ENCODE measurements at places on chromosomes 1 and 21. TPM values are rescaled to one million over a fixed set of nuclear protein-coding genes. Genes with fewer than 3 reads are reported as not detected.
A peak's percentile ranks its signal among the peaks of the same experiment; 100 is the strongest.

GRCh38 chr1:225526878-225527277 is 99.0 kb upstream of the LBR start:
- H3K27me3 ChIP-seq, result no peaks in the 10 kb centered on the region
- no peaks in the 10 kb centered on the region for H3K36me3 ChIP-seq
- no peak overlapping the region for H3K4me3 ChIP-seq

GRCh38 chr1:78142736-78143135 is 97.0 kb downstream of the GIPC2 start:
- no peaks in the 10 kb centered on the region for H3K27me3 ChIP-seq
- no peak overlapping the region for H3K4me3 ChIP-seq

Gene SPRR2B
- total RNA-seq, result not detected

DNA sequence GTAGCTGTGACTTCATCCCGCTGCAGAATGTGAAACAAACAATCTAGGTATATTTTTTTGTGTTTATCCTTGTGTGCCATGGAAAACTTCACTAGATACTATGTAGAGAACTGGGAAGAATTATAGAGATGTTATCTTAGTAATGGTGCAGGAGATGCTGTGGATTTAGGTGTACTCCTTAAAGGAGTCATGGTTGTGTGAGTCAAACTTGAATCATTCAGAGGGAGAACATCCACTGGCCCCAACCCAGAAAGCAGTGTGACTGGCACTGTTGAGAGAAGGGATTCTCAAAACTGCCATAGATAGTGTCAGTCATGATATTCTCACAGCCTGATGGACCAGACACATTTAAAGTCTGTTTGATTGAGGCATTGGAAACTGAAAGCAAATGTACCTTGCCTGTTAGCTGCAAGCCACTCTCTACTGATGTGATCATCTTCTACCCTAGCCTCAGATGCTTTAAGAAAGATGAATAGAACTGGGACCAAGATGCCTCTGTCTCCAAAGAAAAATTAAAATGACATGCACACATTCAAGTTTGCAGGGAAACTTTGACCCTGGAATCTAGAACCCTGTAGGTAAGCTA is 754.6 kb downstream of the MRPL39 start:
- H3K27me3 ChIP-seq, result no peaks in the 10 kb centered on the region
- no peaks in the 10 kb centered on the region for H3K36me3 ChIP-seq
- DNase-seq, result no peak
- no peak overlapping the region for H3K27ac ChIP-seq

GRCh38 chr1:57024428-57024827 is 58.6 kb upstream of the C8B start:
- no peak overlapping the region for H3K27ac ChIP-seq
- no peaks in the 10 kb centered on the region for H3K4me1 ChIP-seq
- no peak overlapping the region for H3K4me3 ChIP-seq
- no peaks in the 10 kb centered on the region for H3K36me3 ChIP-seq
- H3K27me3 ChIP-seq, result no peaks in the 10 kb centered on the region

- H3K27me3 ChIP-seq, result no peaks in the 10 kb centered on the region
- no peaks in the 10 kb centered on the region for H3K36me3 ChIP-seq
- H3K4me1 ChIP-seq, result no peaks in the 10 kb centered on the region
- DNase-seq, result no peak
- no peak overlapping the region for H3K4me3 ChIP-seq
Observed at GRCh38 chr1:22803833-22804232, 93.2 kb downstream of the EPHB2 start.

GRCh38 chr1:12745126-12745991 is 641 bp upstream of the CFAP107 start:
- DNase-seq, result no peak
- H3K36me3 ChIP-seq, result no peaks in the 10 kb centered on the region
- H3K4me3 ChIP-seq, result no peak overlapping the region
- H3K27ac ChIP-seq, result no peak overlapping the region
- no peaks in the 10 kb centered on the region for H3K4me1 ChIP-seq

Gene MYBPH
- total RNA-seq, result not detected

Gene BEST4
- total RNA-seq, result 19.7 TPM

GRCh38 chr1:115976921-115977498 is 697 bp downstream of the SLC22A15 start:
- peak overlapping the region; percentile 78 for H3K27ac ChIP-seq
- H3K4me3 ChIP-seq, result peak overlapping the region; percentile 60
- DNase-seq, result no peak
- H3K36me3 ChIP-seq, result no peaks in the 10 kb centered on the region
- H3K27me3 ChIP-seq, result no peaks in the 10 kb centered on the region
- H3K4me1 ChIP-seq, result no peaks in the 10 kb centered on the region

DNA sequence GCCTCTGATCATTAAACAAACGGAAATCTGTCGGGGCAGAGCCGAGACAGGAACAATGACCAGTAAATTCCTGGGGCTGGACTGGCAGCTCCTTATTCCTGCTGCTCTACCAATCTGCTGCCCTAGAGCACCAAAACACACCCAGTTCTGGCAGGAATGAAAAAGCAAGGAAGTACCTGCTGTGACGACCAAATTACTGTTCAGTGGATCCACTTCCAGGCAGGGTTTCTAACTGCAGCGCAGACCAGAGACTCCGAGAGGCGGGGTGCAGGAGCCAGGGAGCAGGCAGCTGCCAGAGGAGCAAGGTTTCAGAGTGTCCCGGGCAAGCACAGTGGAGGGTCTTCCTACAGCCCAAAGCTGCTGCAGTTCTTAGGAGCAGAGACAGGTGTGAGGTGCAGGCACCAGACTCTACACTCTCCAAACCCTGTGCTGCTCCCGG is 32.4 kb downstream of the KANK4 start:
- no peaks in the 10 kb centered on the region for H3K27me3 ChIP-seq
- no peaks in the 10 kb centered on the region for H3K36me3 ChIP-seq
- no peak overlapping the region for H3K4me3 ChIP-seq
- no peak overlapping the region for H3K27ac ChIP-seq
- no peak for DNase-seq
- H3K4me1 ChIP-seq, result no peaks in the 10 kb centered on the region

DNA sequence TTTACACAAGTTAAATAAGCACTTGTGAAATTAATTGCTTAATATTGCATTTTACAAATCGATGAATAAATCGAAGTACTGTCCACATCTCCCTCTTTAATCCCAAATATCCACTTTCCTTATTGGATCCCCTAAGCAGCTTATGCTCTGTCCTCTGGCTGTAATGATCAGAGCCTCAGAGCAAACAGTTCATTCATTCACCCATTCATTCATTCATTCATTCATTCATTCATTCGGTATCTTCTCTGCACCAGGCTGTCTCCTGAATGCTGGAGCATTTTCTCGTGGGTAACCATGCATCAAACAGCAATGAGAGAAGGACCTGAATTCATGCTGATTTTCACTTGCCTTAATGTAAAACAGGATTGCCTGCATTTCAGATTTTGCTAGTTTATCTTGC is 69.5 kb upstream of the IGSF21 start:
- H3K4me1 ChIP-seq, result peaks cover 5% of the 10 kb centered on the region
- H3K27ac ChIP-seq, result no peak overlapping the region
- no peaks in the 10 kb centered on the region for H3K36me3 ChIP-seq
- no peak overlapping the region for H3K4me3 ChIP-seq

- H3K27me3 ChIP-seq, result no peaks in the 10 kb centered on the region
- no peak overlapping the region for H3K27ac ChIP-seq
- H3K4me3 ChIP-seq, result no peak overlapping the region
- DNase-seq, result no peak
Observed at GRCh38 chr1:163265547-163265946, 56.2 kb upstream of the NUF2 start.

DNA sequence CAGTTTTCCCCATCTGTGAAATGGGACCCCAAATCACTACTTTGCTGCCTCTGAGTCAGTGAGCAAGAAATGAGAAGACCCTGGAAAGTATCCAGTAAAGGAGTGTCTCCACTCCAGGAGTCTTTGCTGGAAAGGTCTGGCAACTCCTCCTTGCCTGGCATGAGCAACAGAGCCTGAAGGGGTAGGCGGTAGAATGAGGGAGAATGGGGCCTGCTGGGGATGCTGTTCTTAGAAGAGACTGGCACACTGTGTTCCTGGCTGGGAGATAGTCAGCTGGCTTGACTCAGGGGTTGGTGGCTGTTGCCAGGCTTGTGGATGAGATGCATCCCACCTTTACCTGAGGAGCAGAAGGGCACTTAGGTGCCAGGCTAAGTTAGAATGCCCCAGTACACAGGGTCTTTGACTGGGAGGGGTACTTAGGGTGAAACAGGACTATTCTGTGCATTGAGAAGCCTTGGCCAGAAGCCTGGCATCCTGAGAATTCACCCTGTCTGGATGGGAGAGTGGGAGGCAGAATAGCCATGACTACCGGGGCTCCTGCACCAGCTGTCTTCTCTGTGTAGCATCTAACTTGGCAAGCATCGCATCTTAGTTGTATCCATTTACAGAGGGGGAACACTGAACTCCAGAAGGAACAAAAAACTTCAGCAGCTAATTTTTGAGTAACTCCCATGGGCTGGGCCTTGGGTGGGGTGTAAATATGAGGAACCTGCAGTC is 2.5 kb downstream of the MFSD2A start:
- DNase-seq, result no peak
- H3K27me3 ChIP-seq, result no peaks in the 10 kb centered on the region
- H3K36me3 ChIP-seq, result no peaks in the 10 kb centered on the region

DNA sequence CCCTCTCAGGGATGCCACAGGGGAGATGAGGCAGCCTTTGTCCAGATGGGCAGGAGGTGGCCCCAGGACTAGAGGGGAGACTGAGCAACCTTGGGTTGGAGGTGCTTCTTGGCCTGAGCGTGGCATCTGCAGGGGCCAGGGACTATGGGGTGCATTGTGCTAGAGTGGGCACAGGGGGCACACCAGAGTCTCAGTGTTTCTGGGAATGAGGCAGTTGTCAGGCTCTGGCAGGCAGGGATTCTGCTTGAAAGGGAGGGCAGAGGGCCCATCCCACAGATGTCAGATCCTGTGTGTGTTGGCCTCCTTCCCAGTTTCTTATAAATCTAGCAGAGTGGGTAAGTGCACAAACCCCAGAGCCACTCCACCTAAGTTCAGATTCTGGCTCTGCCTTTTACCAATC is 13.7 kb downstream of the LGR6 start:
- DNase-seq, result no peak
- no peaks in the 10 kb centered on the region for H3K27me3 ChIP-seq
- no peak overlapping the region for H3K27ac ChIP-seq

Gene OR2T11
- total RNA-seq, result not detected

Gene PRAMEF12
- total RNA-seq, result not detected

Gene IGSF9
- total RNA-seq, result 169 TPM

GRCh38 chr1:244945109-244945671 is 80.8 kb upstream of the HNRNPU start:
- DNase-seq, result no peak
- H3K27me3 ChIP-seq, result no peaks in the 10 kb centered on the region
- H3K4me1 ChIP-seq, result no peaks in the 10 kb centered on the region

Gene GSTM3
- 72.6 TPM for total RNA-seq

All from Peyer's patch (tissue), 4 donors.